ENCODE measurements at places on chromosomes 1 and 21.

DNA sequence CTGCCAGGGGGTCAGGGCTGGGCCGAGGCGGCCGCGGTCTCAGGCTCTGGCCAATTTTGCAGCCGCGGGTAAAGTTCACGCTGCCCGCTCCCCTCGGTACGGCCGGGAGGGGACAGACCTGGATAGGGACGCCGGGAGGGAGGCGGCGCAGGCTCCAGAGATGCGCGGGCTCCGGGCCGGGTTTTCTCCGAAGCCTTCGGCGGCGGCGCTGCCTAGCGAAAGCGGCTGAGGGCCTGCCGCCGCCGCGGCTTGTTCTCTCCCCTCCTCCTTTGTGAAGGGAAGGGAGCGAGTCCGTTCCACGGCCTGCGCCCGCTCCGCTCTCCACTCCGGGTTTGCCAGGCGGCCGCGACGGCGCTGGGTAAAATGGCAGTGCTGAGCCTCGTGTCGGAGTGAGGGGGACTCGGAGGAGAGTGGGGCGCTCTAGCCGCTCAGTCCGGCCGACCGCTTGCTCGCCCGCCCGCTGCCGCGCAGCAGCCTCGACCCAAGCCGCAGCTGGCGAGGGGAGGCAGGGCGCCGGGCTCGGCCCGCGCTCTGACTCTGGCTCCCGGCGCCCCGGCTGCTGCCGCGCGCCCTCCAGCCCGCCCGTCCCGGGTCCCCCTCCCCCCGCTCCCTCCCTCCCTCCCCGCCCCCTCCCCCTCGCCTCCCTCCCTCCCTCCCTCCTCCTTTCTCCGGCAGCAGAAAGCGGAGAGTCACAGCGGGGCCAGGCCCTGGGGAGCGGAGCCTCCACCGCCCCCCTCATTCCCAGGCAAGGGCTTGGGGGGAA, at the start of gene ARID1A:
ARID1A (plus strand) TSS at position 660 of the 763 bp plus-strand sequence. CDS start 389 bp downstream, outside the sequence.
- peak; percentile 88 for DNase-seq

- DNase-seq = peak; percentile 45
These were observed 369.7 kb downstream of the RRAGC start for GRCh38 chr1:38489844-38490270.

GRCh38 chr1:47230692-47231300, 1.2 kb downstream of the TAL1 start:
- no peak for DNase-seq

GRCh38 chr1:86150553-86151055, 6.0 kb downstream of the COL24A1 start:
- no peak for DNase-seq

GRCh38 chr1:15218287-15219279, 28.4 kb upstream of the FHAD1 start:
- no peak for DNase-seq

- DNase-seq = no peak
These were observed 18.4 kb downstream of the MTHFR start for GRCh38 chr1:11787251-11787803.

- no peak for DNase-seq
These were observed 408.1 kb downstream of the USH2A start for GRCh38 chr1:216015116-216015515.

- DNase-seq = no peak
These were observed 51.8 kb upstream of the PGD start for GRCh38 chr1:10347109-10347508.

DNA sequence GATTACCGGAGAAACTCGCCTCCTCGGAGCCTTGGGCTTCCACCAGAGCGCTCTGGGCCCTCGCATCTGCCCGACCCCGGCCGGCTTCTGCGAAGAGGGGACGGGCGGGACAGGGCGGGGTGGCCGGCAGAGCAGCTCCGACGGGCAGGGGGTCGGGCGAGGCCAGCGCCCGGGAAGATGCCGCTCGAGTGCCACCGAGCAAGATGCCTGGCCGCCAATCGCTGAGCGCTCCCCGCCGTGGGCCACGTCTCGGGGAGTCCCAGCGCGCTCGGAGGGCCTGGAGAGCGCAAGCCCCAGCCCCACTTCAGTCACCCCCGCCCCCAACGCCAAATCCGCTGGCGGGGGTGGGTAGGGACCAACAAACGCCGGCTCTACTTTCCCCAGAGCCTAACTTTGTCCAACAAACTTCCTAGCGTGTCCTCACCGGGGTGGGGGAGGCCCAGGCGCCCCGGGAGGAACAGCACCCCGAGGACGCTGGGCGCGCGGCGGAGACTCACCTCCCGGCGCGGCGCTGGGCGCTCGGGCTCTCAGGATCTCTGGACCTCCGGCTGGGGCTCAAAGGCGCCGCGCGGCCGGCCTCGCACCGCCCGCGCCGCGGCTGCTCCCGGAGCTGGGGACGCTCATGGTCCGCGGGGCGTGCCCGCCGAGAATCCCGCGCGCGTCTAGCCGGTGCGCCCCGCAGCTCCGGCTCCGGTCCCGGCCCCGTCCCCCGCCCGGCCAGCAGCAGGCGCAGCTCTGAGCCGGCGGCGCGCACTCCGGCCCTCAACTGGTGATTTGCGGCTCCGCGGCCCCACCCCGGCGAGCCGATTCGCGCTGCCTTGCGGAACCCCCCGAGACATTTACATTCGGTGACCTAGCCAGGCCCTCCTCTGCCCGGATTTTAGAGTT, at the start of gene BCAR3:
BCAR3 (minus strand) TSS at position 737 of the 888 bp plus-strand sequence. CDS start 6,907 bp downstream, outside the sequence.
- DNase-seq = peak; percentile 46

DNA sequence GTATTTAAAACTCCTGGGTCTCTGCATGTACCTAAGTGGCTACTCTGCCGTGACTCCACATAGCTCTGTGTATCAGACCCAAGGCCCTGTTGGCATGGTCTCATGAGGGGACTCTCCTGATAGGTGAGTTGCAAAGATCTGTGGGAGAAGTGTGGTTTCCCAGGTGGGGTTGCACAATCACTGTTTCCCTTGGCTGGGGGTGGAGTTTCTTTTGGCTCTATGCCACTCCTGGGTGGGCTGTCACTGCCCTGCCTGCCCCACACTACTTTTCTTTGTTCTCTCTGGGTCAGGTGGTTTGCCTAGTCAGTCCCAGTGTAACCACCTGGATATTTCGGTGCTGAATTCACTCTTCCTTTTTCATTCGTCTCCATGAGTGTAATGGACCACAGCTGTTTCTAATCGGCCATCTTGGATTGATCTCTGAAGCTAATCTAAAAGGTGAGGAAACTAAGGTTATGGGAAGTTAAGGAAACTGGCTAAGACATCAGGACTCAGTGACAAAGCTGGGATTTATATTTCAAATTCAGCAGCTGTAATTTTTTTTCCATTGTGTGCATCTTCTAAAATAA, 97.1 kb upstream of the CACYBP start:
- DNase-seq = no peak

DNA sequence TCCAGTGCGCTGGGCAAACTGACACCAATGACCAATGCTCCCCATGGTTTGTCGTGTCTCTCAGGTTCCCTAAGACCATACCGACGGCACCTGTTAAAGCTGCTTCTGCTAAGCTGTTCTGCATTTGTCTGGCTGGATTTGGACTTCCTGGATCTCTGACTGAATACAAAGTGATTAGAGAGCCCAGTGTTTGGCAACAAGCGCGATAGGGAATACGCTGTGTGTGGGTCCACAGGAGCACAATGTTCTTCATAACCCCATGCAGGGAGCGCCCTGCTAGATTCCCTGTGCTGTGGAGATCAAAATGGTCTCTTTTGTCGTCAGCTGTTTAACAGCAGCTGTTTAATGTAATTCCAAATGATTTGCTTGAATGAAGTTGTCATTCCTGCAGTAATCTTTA, 26.0 kb upstream of the ESRRG start:
- no peak for DNase-seq

DNA sequence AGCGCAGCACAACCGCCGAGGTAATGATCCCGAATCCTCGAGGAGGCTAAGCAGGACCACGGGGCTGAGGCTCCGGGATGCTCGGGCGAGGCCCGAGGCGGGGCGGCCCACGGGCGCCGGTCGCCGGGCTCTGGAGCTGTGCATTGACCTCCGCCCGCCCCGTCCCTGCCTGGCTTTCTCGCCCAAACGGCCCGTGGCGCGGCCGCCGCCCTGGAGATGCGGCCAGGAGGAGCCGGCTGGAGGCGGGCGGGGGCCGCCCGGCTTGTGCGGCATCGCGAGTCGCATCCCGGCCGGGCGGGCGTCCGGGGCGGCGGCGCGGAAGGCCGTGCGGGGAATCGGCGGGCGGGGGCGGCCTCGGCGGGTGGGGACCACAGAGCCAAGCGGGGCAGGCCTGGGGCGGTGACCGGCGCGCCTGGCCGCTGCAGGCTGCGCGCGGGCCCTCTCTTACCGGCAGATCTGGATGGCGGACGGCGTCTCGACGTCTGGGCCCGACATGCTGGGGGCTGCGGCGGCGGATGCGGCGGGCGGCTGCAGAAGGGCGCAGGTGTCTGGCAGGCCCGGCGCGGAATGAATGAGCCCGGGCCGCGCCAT, 663 bp downstream of the ACOT7 start:
- DNase-seq = no peak

- no peak for DNase-seq
These were observed 222.3 kb downstream of the COP1 start for GRCh38 chr1:175984813-175985212.

- DNase-seq = no peak
These were observed 58.4 kb upstream of the EPS8L3 start for GRCh38 chr1:109821831-109822745.

DNA sequence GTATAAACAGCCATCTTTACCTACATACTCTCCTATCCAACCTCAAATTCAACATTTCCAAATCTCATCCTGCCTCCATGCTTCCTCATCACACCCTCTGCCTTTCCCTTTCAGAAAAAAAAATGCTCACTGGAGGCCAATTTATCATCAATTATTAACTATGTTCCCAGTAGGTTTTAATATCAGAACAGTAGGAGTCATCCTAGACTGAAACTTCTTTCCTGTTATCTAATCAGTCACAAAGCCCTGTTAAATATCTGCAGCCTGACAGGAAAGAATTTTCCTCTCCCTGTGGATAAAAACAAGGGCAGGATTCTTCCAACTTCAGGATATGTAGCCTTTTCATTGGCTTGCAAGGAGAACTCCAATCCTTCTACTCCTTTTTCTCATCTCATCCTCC, 28.4 kb downstream of the EGLN1 start:
- DNase-seq = no peak

DNA sequence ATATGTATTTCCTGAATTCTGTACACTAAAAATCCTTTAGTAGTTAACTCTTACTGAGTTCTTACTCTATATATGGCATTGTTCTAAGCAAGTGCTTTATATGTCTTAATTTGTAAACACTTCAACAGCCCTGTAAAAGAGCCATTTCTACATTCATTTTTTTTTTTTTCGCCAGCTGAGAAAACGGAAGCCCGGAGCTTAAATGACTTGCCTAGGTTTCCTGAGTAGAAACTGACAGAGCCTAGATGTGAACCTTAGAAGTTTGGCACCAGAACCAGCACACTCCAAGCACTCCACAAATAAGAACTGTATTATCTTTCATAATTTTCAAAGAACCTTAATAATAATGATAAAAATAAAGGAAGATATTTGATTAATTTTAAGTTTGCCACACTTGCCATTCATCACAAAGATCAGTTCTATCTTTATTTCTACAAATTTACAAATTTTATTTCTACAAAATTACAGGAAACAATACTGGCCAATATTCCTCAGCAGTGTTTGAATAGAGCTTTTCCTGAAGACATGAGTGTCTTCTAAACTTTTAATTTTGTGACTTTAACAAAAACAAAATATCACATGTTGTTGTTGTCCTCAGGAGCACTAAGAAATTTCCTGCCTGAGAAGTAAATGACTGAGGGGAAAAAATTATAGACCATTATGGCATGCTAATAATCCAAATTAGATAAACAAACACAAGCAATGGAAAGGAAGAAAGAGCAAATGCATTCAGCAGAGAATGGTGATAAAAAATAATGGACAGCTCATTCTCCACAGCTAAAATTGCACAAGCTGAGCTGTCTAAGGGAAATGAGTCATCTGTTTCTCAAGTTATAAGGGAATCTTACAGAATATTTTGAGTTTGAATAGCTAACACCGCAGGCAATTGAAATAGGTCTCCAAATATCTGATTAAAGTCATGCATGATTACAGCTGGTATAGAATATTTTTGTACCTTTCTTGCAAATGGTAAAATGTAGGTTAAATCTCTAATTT, 71.2 kb downstream of the DPYD start:
- peak; percentile 59 for DNase-seq

DNA sequence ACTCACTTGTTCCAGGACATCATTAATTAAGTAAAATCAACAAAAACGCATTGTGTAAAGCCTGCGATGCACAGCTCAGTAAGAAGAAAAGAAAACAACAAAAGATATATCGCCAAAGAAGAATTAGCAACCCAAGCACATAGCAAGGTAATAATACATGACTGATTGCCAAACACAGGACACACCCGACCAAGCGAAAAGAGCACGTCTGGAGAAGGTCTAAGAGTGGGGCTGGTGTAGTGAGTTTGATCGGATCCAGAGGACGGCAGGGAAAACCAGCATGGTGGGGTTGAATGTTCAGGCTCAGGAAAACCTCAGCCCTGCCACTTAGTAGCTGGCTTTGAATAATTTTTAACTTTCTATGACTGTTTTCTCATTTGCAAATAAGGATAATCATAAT, 69.8 kb downstream of the JAK1 start:
- DNase-seq = no peak

DNA sequence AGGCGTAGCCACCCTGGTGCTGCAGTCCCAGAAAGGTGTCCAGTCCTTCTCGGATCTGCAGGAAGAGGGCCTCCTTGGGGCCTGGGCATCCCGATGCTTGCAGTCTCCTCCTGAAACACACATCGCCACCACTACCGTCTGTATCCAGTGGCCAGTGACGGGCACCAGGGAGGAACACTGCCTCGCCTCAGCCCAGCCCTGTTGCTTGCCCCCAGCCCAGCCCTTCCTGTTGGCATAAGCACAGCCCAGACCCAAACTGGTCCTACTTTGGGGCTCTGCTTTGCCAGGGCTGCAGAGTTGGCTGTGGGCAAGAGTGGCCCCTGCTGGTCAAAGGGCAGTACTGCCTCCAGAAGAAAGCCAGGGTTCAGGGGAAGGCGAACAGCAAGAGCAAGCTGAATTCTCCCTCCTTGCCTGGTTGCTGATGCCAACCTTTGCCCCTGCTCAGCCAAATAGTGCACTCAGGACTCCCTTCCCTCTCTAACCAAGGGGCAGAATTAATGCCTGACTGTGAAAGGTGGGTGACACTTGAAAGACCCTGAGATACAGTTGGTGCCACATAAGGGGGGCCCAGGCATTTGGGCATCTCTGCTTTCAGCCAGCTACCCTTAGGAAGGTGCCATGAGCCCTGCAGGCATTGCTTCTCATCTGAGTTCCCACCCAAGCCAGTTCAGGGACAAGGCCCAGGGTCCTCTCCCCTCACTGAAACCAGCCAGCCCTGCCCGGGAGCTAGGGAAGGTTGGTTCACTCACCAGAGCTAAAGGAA, 11.1 kb upstream of the ARHGEF2 start:
- peak; percentile 48 for DNase-seq

GRCh38 chr1:212858461-212859265, 588 bp downstream of the FLVCR1 start:
- no peak for DNase-seq

All from NCI-H1930 (cell line).